Eye (tissue), 1 donor: ENCODE measurements at places on chromosomes 7 and 10.

DNA sequence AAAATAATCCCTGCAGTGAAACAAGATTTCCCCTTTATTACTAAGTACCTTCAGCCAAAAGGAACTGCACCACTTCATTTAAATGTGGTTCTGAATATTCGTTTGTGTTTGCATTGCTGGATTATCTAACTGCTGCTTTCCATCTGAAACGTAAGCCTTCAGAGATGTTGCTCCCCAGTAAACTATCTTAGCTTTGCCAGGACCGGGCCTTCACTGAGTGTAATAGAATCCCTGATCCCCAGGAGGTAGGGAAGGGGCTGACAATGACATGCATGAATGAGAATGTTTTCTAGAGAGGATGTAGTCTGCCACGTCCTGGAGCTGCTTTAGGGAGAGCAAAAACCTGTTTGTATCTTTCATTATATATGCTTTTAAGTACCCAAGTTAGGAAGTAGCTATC, 19.5 kb upstream of the INSYN2A start:
- no peak for DNase-seq

- peak; percentile 42 for DNase-seq
These were observed 81.6 kb upstream of the INSYN2A start for GRCh38 chr10:127278001-127278400.

DNA sequence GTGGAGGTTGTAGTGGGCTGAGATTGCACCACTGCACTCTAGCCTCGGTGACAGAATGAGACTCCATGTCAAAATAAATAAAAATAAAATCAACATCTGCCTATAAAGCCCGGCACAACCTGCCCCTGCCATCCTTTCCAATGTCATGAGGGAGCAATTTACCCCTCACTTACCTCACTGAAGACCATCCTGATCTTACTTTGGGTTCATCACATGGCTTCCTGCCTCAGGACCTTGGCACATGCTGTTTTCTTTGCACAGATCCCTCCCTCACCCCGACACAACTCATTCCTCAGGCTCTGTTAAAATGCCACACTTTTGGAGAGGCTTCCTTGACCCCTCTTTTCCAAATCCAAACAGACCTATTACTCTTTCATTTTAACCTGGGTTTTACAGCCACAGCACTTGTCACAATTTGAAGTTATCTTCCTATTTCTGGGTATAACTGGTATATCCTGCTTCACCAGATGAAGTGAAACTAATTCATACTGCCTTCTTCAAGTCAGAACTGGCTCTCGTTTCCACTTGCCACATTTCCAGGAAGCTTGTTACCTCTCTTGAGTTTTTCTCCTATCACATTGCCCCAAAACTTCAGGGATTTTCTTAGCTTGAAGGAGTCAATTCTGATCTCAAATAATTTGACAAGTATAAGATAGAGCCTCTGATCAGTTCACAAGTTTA, 69.3 kb upstream of the PARD3 start:
- no peak for DNase-seq

DNA sequence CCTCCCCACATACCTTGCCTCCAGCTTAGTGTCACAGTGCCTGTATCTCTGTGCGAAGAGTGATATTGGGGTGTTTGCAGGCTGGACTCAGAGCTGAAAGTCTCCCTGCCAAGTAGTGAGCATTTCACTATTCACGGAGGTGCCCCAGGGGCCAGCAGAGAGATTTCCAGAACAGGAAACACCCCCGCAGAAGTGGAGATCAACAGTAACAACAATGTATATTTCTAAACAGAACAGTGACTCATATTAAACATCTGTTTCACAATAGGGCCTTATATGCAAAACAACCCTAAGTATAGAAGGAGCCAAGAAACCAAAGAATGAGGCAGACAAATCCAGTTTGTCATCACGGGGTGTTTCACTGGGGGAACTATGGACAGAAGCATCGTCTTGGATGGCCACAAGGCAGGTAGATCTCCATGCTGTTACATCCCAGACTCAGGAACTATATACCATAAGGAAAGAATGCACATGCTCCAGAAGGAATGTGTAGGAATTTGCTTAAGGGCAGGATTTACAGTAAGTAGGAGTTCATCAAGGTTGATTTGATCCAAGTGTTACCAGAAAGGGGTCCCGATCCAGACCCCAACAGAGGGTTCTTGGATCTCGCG, 29.3 kb upstream of the CCL24 start:
- DNase-seq, result peak; percentile 36

DNA sequence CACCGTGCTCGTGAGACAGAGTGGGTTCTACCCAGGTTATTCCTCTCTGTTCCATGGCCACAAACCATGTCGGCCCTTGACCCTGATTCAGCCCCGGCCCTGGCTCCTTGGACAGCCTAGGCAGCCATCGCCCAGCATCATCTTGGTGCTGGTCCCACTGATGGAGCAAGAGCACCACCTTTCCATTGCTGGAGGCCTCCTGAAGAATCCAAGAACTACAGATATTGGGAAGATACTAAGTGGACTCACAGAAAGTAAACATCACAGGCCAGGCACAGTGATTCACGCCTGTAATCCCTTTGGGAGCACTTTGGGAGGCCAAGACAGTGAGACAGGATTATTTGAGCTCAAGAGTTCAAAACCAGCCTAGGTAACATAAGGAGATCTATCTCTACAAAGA, 125.1 kb downstream of the NT5C2 start:
- DNase-seq, result no peak

DNA sequence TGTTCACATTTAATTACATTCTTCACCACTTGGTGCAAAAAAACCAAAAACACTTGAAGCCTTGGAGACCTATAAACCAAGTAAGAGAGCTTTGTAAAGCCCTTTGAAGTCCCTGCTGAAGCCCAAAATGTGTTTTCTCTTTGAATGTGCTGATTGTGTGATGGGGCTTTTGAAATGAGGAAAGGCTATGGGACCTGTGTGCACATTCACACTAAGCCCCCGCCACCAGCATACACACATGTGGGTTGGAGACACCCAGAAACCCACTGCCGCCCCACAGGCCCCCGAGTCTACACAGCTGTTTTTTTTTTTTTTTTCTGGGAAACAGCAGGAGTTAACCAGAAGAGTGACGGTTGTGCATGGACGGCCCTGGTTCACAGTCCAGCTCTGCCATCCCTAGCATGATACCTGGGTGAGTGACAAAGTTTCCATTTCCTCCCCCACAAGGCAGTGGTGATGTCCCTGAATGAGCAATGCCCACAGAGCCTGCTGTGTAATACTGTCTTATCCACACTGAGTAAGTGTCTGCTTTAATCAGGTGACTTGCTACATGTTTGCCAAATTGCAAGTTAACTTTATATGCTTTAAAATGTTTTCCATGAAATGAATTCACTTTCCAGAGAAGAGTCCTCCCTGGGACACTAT, 154.6 kb upstream of the GDF10 start:
- DNase-seq, result no peak
